Adrenal gland (tissue), 19 donors: ENCODE measurements at places on chromosomes 6 and 20. TPM values are rescaled to one million over a fixed set of nuclear protein-coding genes. Genes with fewer than 3 reads are reported as not detected.

- H3K4me3 ChIP-seq, result no peak overlapping the region
- H3K27me3 ChIP-seq, result no peaks in the 10 kb centered on the region
- H3K4me1 ChIP-seq, result peaks cover 16% of the 10 kb centered on the region
- no peak for DNase-seq
Measured at GRCh38 chr6:151436300-151436699, 15.6 kb downstream of the RMND1 start.

ENPP1 gene
- total RNA-seq, result 29.6 TPM

ENPP5 gene
- 14.8 TPM for total RNA-seq

DNA sequence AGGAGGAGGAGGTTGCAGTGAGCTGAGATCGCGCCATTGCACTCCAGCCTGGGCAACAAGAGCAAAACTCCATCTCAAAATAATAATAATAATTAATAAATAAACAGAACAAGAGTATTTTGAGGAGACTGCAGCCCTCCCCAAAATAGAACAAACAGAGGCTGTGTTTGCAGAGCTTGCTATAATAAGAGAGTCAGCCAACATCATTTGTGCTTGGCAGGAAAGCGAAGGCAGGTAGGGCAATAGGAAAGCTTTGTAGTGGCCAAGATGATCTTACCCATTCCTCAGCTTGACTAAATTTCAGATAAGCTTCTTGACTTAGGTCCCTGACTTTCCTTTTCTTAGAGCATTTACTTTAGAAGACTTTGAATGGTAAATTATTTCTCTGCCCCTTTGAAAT is 6.7 kb downstream of the C6orf141 start:
- DNase-seq, result no peak
- H3K36me3 ChIP-seq, result no peaks in the 10 kb centered on the region
- H3K4me1 ChIP-seq, result no peaks in the 10 kb centered on the region
- H3K27me3 ChIP-seq, result peaks cover 6% of the 10 kb centered on the region

- H3K27me3 ChIP-seq, result no peaks in the 10 kb centered on the region
- no peak overlapping the region for H3K4me3 ChIP-seq
- no peak for DNase-seq
- H3K27ac ChIP-seq, result no peak overlapping the region
- no peaks in the 10 kb centered on the region for H3K4me1 ChIP-seq
Measured at GRCh38 chr6:11692451-11693376, 85.9 kb downstream of the ADTRP start.

- H3K27ac ChIP-seq, result no peak overlapping the region
- H3K4me1 ChIP-seq, result no peaks in the 10 kb centered on the region
- DNase-seq, result no peak
- no peak overlapping the region for H3K4me3 ChIP-seq
Measured at GRCh38 chr20:20089939-20090338, 37.6 kb downstream of the CFAP61 start.
